SJCRH30 (cell line): ENCODE measurements at places on chromosomes 1 and 21. TPM values are rescaled to one million over a fixed set of nuclear protein-coding genes. Genes with fewer than 3 reads are reported as not detected.

GSTM5 gene
- 0.02 TPM in 1 of 2 replicates, not detected in the other for total RNA-seq

FCGR2B gene
- total RNA-seq, result not detected in 2 replicates

CLCA2 gene
- not detected in 2 replicates for total RNA-seq

PALMD gene
- 33.0 and 33.5 TPM in 2 replicates for total RNA-seq

NPHS2 gene
- total RNA-seq, result not detected in 2 replicates

GNAT2 gene
- total RNA-seq, result 0.08 and 0.24 TPM in 2 replicates
